Right forelimb (tissue), 1 donor: ENCODE measurements at places on chromosomes 4 and X.
A peak's percentile ranks its signal among the peaks of the same experiment; 100 is the strongest.

- no peak for DNase-seq
Measured at GRCh38 chr4:165204462-165204830, 2.9 kb upstream of the KLHL2 start.

DNA sequence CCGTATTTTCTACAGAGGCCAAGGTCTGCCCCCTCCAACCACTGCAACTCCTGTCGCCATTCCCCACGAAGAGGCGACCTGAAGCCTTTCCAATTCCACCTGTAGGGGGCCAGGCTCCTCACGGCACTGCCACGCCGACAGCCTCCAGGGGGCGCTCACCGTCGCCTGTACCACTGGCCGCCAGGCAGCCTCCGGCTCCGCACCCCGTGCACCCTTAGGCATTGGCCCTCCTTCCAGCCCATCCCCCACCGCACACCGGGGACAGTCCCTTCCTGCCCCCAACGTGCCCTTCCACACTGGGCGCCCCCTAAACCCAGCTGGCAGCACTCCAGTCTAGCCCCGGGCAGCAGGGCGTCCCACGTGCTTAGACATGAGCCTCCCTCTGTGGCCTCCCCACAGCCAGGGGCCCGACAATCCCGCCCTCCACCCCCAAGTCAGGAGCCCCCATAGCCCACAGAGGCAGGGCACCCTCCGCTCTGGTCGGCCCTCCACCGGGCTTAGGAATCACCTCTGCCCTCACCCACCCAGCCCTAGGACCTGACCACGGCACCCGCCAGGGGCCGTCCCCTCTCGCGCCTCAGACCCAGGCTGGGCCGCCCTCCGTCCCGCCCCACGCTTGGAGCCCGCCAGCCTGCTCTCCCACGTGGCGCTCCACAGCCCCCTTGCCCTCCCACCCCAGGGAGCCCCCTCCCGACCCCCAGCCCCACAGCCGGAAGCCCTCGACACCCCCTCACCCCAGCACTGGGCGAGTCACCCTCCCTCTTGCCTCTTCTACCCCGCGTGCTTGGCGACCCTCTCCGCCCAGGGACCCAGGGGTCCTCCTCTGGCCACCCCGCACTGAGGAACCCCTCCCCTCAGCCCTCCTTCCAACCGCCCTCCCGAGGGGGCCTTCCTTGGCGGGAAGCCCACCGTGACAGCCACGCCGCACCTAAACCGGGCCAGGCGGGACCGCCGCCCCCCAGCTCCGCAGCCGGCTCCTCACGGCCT lies 711 bp downstream of the PNMA6E start:
- no peak for DNase-seq

GRCh38 chrX:11541510-11541909 lies 124.2 kb downstream of the ARHGAP6 start:
- no peak for DNase-seq

GRCh38 chr4:37909332-37910090 lies 18.6 kb downstream of the TBC1D1 start:
- no peak for DNase-seq

GRCh38 chrX:14616836-14617235 lies 87.5 kb downstream of the GLRA2 start:
- DNase-seq = peak; percentile 39

GRCh38 chr4:2793586-2794485 lies 951 bp downstream of the SH3BP2 start:
- DNase-seq = peak; percentile 56

DNA sequence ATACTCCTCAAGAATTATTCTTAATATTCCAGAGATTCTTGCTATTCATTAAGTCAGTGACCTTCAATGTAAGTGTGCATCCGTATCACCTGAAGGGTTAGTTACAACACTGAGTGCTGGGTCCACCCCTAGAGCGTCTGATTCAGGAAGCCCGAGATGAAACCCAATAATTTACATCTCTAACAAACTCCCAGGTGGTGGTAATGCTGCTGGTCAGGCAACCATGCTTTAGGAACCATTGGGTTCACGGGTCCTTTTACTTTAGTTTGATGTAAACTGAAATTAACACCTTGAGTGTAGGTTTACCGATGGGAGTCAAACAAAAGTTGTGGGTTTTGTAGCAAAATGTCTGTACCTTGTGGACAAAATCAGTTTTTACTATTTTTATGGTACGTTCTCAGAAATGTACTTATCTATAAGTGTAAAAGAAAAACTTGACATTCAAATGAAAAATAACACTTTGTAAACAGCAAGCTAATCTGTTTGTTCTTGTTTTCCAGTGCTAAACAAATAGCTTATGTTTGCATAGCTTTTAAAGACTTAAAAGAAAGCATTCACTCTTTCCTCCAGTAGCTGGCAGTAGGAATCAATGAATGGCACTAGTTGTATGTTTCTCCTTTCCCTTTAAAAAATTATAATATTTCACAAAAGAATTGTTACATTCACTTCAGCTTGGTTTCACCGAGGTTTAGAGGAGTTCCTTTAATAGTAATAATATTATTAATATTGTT lies 32.7 kb downstream of the ACE2 start:
- DNase-seq = no peak

DNA sequence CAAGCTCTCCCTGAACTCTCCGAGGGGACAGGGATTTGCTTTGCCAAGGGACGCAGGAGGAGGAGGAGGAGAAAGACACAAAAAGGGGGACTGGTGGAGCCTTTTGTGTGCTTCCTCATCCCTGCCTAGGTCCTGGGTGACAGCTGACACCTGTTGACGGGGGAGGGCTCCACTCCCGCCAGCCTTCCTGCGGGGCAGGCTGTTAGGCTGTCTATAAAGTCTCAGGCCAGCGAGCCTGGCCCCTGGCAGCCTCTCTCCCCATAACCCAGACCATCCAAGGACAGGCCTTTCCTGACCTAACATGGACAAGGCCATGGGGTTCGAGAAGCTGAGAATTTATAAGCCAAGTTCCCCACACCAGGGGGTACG lies 832 bp upstream of the EVC2 start:
- DNase-seq = no peak

GRCh38 chrX:146863566-146863965 lies 49.0 kb upstream of the CXorf51A start:
- DNase-seq = no peak

- no peak for DNase-seq
Measured at GRCh38 chrX:74536832-74537371, 77.5 kb downstream of the RLIM start.

DNA sequence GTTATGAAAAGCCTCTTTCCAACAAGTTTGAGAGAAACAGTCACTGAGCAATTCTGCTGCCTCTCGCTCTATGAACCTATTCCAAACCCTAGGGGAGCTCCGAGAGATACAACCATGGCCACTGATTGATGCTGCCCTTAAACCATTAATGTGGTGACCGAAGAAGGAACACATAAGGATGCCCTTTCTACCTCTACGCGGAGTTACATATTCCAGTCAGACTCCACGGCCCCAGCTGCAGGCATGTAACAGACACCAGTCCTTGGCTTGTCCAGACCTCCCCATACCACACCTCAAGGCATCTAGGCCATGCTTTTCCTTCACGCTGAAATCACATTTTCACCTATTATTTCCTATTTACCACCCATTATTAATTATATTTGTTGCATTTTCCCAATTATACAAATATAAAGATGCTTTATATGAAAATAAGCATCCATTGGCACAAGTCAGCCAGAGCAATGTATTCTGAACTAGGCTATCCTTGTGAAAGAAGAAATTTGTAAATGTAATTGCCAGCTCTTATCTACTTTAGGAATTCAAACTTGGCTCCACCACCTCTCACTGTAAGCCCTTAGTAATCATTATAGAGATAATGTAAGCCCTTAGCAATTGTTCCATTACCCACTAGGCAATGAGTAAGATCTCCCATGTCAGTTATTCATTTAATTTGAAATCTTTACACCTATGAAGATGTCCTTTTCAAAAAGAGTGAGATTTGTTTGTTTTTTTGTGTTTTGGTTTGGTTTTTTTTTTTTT lies 338.4 kb downstream of the NR3C2 start:
- no peak for DNase-seq

GRCh38 chr4:166459621-166460020 lies 586.6 kb downstream of the TLL1 start:
- no peak for DNase-seq

GRCh38 chrX:6363188-6363587 lies 134.5 kb upstream of the NLGN4X start:
- no peak for DNase-seq

DNA sequence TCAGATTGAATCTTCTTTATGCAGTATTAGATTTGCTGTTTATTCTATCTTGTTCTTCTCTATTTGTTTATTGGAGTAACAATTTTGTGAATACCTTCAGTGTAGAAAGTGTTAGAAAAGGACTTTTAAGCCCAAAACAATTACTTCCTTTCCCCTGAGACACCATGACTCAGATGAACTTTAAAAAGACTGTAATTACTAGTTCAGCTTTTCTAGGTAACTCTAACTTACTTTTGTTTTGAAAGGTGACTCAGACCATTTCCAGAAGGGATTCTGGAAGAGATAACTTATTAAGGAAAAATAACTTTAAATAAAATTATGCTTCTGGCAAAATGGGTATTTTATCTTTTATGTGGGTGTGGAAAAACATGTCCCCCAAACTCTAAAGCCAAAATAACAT lies 561.5 kb upstream of the PCDH10 start:
- DNase-seq = no peak

DNA sequence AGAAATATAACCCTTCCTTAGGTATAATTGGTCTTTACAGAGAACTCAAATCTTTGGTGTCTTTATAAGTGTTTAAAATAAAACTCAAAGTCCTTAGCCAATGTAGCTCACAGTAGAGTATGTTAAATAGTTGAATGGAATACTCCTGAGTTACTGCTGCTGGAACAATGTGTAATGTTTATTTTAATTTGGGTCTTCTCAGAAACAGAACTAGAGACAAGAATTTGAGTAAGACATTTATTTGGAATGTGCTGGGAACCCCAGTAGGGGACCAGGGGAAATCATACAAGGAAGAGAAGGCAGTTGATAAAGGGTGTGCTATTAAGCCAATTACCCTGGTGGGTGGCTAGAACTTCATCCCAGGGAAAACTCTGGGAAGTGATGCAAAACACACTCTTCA lies 240.4 kb upstream of the LDB2 start:
- no peak for DNase-seq

- no peak for DNase-seq
Measured at GRCh38 chrX:5449323-5449722, 779.3 kb downstream of the NLGN4X start.

- no peak for DNase-seq
Measured at GRCh38 chr4:73706811-73707210, 33.6 kb upstream of the CXCL8 start.

- no peak for DNase-seq
Measured at GRCh38 chr4:87555773-87556619, 26.8 kb upstream of the SPARCL1 start.

DNA sequence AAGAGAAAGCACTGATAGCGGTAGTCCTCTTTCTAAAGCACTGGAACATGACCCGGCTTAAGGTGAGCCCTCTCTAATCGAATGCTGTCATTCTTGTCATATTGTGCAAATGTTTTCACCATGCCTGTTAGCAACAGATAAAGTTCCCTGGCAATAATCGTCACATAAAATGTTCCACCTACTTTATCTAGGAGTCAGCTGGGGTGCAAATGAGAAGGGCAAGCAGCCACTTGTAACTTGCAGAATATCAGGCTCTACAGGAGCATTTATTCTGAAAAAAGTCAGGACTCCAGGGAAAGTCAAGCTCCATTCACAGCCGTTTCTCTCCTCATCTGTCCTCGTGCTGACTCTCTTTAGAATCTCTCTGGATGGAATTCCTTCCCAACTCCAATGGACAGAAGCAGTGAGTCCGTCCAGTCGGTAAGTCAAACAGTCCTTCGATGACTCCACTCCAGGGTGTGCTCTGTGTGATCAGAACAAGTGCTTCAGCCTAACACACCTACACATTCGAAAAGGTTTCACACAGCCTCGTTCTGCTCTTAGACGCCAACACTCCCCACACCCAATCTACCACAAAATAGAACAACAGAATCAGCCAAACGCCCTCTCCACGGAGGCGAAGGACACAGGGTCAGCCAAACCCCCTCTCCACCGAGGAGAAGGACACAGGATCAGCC lies 101.7 kb upstream of the FRG1 start:
- no peak for DNase-seq

- no peak for DNase-seq
Measured at GRCh38 chrX:41240509-41240908, 93.5 kb upstream of the DDX3X start.

DNA sequence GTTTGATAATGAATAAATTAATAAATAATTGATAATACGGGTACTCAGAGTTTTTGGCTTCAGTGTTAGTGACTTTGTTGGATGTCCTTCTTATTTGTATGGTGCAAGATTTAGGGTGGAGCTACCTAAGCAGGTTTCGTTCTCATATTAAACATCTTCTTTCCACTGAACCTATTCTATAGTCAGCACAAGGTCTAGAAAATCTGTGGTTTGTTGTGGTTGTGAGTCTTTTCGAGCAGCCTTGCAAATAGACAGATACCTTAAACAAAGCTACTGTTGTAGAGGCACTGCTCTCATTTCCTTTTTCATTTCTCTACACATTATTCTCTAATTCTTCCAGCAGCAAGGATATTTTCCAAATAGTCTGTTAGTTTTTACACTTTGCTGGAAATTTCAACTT lies 38.1 kb upstream of the SPANXD start:
- DNase-seq = no peak

DNA sequence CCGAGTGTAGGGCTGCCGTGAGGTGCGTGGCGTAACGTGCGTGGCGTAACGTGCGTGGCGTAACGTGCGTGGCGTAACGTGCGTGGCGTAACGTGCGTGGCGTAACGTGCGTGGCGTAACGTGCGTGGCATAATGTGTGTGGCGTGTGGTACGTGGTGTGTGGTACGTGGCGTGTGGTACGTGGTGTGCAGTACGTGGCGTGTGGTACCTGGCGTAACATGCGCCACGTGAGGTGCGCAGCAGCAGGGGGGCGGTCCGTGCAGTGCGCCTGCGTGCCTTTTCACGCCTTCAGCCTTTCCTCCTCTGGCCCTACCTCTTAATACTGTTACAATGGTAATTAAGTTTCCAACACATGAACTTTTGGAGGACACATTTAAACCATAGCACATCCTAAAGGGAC lies at the start of gene TFDP3:
TSS of gene TFDP3 (minus strand) at position 26 of the 400 bp plus-strand sequence. CDS start 95 bp downstream, outside the sequence.
- no peak for DNase-seq

GRCh38 chr4:11480683-11481082 lies 52.0 kb upstream of the HS3ST1 start:
- no peak for DNase-seq

GRCh38 chrX:100680756-100681155 lies 36.8 kb downstream of the SRPX2 start:
- no peak for DNase-seq

DNA sequence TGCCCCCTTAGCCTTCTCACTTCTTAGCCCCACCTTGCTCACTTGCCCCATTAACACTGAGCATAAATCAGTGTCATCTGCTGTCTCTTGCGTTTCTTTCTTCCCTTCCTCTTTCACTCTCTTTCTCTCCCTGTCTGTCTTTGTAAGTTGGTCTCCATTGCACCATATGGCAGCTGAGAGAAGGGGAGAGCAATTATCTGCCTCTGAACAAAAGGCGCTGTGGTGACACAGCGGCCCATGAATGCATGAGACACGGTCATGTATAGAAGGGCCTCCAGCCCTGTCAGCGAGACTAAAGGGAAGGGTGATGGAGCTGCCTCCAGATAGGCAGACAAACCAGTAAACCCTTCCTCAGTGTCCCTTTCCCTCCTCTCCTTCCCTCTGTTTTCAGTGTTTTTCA lies 88.8 kb upstream of the PCDH18 start:
- no peak for DNase-seq
